GM06990 (cell line): ENCODE measurements at places on chromosomes 1 and 21.
A peak's percentile ranks its signal among the peaks of the same experiment; 100 is the strongest.

DNA sequence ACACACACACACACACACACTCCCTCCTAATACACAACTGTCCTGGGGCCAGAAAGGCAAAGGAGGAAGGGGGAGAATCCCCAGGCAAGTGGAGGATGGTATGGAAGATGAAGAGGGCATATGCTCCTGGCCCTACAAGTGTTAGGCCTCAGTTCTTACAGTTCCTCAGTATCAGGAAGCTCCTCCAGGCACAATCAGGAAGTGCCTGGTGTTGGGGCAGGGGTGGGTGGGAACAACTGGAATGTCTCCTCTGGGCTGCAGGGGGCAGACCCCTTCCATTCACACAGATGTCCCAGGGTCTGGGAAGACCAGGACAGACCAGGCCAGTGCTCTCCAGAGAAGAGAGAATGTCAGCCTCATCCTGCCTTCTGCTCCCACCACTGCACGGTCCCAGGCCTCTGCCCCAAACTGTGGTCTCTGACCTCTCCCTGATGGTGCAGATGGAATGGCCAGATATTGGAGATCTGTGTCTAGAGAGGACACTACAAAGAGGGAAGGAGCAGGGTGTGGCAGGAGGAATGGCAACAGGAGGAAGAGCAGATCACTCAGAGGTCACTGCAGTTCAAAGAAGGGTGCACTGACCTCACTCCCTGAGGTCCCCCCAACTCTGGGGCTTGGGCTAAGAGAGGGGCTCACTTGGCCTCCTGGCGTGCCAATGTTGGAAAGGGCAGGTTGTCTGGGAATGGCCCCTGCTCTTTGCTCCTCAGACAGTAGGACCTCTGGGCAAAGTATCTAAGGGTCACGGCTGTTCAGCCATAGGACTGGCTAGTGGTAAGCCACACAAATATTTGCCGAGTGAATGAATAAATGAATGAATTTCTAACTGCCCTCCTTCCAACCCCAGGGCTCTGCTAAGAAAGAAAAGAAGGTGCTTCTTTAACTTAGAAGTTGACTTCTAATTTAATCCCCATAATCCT, 2.5 kb upstream of the DENND2D start:
- DNase-seq, result peak; percentile 46

- no peak for DNase-seq
These were observed 75.9 kb downstream of the HLX start for GRCh38 chr1:220955116-220955515.

DNA sequence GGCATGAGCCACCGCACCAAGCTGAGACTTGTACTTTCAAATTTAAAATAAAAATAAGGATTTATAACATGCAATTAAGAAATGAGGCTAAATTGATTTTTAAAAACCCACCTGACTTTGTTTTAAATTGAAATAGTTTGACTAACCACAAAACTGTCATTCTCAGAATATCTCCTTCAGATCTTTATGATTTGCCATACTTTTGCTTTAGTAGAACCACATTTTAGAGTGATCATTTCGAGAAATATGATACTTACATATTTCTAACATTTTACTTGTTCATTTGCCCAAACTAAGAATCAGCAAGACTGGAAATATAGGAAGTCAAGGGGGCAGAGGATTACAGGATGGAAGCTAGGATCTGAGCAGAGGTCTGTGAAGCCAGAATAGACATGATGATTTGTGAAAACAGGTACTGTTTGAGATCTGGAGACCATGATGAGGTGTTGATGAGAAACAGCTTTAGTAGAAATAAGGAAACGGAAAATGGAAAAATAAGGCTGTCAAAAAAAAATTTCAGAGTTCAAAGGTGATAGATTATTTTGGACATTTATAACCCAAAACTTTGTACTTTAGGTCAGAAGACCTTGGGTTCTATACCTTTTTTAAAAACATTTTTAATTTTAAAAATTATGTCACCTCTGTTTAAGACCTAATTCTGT, 44.8 kb downstream of the GIPC2 start:
- DNase-seq, result no peak

GRCh38 chr1:180343921-180344769, 114.1 kb downstream of the LHX4 start:
- no peak for DNase-seq

GRCh38 chr1:166975361-166976129, at the start of gene ILDR2:
TSS of gene ILDR2 (minus strand) at chr1:166975540. CDS start at chr1:166975268, 272 bp downstream.
- peak; percentile 55 for DNase-seq

- DNase-seq, result no peak
These were observed 3.6 kb downstream of the PEA15 start for GRCh38 chr1:160208557-160209320.

GRCh38 chr1:152967201-152967600, 3.2 kb upstream of the SPRR4 start:
- DNase-seq, result peak; percentile 17

- no peak for DNase-seq
These were observed 644.4 kb downstream of the ADGRL2 start for GRCh38 chr1:82445132-82445531.

GRCh38 chr1:111592389-111593361, 26.9 kb upstream of the RAP1A start:
- DNase-seq, result peak; percentile 93

GRCh38 chr1:81008293-81008692, 792.4 kb upstream of the ADGRL2 start:
- DNase-seq, result no peak
